HS-27A (cell line): ENCODE measurements at places on chromosomes 3 and 15.

DNA sequence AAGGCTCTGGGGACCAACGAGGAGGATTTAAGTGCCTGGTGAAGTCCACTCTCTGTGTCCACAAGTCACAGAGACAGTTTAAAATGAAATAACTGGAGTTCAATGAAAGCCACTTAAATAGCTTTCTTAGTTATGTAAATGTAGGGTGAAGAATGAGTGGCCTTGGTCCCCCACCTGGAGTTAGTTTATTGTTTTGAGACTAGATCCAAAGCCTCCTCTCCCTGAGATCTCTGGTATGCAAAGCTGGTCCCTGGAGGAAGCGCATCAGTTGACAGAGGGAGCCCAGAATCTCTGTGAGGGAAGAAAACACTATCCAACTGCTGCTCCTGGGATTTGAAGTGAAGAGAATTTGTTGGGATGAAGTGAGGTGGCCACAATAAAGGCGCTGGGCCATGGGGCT is 40.5 kb downstream of the EXOG start:
- DNase-seq, result no peak

DNA sequence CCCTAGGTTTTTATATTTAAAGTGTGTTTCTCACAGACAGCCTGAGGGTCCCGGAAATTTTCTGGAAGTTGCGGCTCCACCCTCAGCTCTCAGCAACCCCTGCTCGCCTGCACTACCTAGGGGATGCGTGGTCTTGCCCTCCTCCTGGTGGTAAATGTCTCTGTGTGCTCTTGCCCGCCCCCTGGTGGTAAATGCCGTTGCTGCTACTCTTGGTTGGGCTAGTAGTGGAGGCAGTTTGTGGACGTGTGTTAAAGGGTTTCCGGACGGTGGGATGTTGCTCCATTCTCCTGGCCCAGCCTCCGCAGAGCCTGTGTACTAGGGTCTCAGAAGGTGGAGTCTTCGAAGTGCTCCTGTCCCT is 27.4 kb downstream of the STOML1 start:
- DNase-seq, result no peak

DNA sequence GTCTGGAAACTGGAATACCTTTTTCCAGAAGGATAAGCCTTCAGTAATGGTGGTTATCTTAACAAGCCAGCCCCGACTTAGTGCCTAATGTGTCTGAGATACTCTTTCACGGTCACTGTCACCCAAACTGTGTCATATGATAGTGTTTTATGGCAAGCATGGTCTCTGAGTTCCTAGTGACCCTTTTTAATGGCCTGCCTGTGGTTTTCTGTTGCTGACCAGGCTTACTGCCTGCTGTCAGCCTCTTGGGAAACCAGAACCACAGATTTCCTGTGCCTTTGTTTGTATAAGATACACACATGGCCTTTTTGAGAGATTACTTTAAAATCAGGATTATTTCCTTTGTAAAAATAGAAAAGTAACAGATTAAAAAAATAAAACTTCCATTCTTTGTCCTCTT is 22.4 kb downstream of the HPS3 start:
- no peak for DNase-seq

DNA sequence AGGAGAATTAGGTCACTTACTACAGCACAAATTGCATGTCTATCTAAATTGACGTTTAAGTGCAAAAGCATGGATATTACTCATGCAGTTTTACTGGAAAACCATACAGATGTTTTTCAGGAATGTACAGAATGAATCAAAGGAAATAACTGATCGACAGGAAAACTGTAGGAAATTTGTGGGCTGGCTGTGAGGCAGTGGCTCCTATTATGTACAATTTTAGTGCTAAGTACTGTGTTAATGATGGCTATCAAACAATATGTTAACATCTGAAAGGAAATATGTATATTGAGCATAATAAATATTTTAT is 6.9 kb downstream of the NUDT16 start:
- no peak for DNase-seq

DNA sequence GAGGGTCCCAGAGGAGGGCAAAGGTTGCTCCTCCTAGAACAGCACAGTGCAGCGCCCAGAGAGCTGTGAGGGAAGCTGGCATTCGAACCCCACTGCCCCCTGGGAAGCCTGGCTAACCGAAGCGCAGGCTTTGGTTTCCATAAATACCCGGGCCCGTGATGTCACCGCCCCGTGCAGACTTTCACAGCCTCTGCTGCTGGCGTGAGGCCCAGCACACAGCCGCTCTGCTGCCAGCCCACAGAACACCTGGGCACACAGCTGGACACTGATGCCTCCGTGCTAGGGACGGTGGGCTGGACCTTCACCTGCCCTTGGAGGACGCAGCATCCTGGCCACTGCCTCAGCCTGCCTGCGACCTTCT is 1.0 kb downstream of the IQSEC1 start:
- no peak for DNase-seq

DNA sequence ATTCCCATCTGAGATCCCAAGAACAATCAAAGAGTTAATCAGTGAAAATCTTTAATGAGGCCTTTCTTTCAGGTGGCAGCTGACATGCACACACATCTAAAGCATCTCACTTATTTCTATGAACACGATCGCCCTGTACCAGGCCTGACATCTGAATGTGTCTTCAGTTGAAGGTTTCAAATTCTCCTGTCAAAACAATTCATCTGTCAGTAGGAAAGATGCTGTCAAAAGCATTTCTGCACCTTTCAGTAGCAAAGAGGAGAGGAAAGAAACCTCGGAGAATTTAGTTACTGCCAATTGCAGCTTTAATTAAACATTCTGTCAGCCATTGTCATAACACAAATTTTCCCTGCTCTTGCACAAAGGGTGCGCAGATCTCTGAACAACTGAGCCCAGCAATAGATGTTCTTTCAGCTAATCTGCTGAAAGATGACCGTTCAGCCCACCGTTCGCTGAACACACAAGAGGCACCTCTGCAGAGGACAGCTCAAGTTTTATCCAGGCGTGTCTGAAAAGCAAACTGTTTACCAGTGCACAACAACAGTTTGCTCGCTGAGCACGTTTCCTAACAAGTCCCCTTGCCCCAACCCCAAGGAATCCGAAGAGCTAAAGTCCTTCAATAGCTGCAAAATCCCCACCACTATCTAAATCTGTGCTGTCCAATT is 34.1 kb downstream of the LRIG1 start:
- DNase-seq, result no peak

DNA sequence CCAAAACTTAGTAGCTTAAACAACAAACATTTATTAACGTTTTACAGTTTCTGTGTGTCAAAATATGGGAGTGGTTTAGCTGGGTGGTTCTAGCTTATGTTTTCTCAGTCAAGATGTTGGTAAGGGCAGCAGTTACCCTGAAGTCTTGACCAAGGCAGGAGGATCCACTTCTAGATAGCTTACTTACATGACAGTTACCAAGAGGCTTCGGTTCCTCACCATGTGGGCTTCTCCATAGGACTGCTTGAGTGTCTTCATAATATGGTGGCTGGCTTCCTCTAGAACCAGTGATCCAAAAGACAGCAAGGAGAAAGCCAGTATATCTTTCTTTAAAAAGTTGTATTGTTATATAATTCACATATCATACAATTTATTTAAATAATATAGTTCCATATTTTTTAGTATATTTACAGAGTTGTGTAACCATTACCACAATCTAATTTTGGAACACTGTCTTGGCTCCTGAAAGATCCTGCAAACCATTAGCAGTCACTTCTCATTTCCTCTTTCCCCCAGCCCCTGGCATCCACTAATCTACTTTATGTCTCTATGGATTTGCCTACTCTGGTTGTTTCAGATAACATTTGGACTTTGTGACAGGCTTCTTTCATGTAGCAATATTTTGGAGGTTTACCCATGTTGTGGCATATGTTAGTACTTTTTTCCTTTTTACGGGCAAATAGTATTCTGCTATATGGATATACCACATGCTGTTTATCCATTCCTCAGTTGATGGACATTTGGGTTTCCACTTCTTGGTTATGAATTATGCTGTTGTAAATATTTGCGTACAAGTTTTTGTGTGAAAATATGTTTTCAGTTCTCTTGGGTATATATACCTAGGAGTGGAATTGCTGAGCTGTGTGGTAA is 33.3 kb downstream of the MAPK6 start:
- DNase-seq, result no peak

GRCh38 chr3:29438580-29438979 is 157.7 kb downstream of the RBMS3 start:
- no peak for DNase-seq

DNA sequence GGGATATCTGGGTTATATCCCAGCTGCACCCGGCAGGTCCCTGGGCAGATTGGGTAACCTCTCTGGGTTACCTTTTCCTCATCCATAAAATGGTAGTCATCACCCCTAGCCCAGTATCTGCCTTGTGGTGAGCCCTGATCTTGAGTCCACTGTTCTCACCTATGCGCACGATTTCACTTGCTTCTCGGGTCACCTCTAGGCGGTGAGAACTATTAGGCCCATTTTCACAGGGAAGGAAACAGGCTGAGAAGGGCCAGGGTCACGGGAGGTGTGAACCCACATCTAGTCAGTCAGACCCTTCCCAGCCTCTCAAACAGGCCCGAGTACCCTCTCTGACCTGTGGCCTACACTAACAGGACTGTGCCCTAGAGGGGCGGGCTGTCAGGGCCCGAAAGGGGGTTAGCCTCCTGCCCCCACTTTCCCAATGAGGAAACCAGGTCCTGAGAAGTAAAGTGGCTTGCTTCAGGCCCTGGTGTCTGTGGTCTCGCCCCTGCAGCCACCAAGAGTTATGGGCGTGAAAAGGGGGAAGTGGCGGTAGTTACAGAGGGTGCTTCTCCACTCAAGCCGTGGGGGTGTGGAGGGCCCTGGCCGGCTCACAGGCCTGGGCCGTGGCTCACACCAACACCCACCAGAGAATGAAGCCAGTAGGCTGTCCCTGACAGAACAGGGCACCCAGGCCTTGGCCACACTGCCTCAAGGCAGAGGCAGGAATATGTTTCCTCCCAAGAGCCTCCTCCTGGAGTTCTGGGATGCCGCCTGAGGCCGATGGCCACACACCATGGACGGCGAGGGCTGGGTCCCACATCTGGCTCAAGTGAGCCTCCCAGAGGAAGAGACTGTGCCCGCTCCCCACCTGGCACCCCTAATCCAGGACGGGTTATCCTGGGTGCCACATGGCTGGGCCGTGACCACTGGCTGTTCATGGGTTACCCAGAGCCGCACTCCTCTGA is 19.5 kb downstream of the PSTPIP1 start:
- no peak for DNase-seq
